ENCODE measurements at places on chromosomes 5 and 9. TPM values are rescaled to one million over a fixed set of nuclear protein-coding genes. Genes with fewer than 3 reads are reported as not detected.

Gene ELOVL7
- total RNA-seq: not detected

Gene BTNL8
- not detected for total RNA-seq

Gene ADGRV1
- total RNA-seq: 0.89 TPM

Gene DRD1
- total RNA-seq: not detected

Gene DENND1A
- 19.9 TPM for total RNA-seq
